CD4-positive, alpha-beta T cell treated with Interleukin-6 for 4 hours (primary cell): ENCODE measurements at places on chromosomes 1 and 21.
A peak's percentile ranks its signal among the peaks of the same experiment; 100 is the strongest.

DNA sequence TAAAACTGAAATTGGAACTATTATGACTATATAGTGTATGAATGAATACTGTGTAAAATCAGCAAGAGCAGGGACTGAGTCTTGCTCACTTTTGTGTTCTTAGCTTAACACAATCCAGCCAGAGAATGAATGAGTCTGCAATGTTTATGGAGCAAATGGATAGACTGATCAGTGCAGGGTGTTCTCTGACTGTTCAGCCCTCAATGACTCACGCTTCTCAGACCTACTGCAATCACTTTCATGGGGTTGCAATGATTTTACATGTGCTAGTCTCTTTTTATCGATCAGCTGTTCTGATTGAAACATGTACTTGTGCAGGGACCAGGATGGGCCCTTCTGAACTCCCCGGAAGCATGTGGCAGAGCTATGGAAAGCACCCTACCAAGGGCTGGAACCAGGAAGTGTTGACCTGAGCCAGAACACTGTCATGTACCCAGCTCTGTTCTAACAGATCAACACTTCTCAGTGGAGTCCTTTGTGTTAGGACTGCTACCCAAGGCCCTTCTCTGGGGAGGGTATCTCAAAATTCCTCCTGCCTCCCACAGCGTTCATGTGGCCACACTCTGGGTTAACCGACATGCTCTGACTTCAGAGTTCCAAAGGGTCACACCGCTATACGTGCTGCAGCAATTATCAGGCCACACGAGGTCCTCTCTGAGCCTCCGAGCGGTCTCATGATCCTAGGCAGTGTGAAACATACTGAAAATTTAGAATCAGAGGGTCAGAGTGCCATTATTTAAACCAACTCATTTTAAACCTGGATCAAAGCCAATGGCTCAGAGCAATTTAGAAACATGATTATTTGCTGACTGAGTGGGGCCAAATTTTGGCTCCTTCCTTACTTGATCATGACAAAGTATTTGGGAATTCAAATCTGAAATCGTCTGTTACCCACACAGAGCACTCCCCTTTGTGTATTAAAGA, 35.2 kb downstream of the GRIK1 start:
- DNase-seq, result no peak

GRCh38 chr1:80624682-80625081, 1176.1 kb upstream of the ADGRL2 start:
- DNase-seq, result no peak

DNA sequence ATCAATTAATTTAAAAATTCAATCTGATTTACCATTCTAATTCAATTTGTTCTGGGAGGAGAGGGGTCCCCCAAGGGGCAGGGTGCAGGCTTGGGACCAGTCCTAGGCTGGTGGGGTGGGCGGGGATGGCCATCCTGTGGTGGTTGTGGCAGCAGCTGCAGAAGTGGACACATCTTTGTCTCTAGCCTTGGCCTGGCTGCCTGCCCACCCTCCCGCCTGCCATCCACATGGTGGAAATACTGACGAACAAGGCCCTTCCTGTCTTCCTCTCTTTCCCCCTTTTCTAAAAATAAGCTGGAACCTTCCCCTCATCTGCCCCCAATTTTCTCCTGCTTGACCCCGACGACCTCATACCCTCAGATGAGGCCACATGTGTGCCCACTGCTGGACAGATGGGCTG, 130.9 kb downstream of the FOXD2 start:
- no peak for DNase-seq

GRCh38 chr1:56097713-56098112, 481.6 kb downstream of the PLPP3 start:
- DNase-seq, result no peak

GRCh38 chr1:169694304-169695075, 16.9 kb downstream of the SELL start:
- DNase-seq, result peak; percentile 61

GRCh38 chr1:14980621-14981218, 172.8 kb upstream of the TMEM51 start:
- no peak for DNase-seq

DNA sequence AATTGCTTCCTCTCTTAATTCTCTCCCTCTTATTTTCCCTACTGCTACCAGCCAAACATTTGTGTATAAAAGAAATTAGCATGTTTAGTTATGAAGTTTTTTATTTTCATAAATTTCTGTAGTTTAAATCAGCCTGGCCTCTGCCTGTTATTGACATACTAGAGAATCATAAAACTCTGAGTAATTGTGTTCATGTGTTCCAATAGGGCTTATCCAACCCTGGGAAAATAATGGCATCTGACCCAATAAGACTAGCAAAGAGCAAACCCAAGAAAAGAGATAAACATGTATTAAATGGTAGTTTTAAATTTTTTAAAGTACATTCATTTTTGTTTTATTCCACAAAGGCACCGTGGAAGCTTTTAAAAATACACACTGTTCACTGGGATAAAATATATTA, 404.3 kb downstream of the HLX start:
- DNase-seq, result no peak

DNA sequence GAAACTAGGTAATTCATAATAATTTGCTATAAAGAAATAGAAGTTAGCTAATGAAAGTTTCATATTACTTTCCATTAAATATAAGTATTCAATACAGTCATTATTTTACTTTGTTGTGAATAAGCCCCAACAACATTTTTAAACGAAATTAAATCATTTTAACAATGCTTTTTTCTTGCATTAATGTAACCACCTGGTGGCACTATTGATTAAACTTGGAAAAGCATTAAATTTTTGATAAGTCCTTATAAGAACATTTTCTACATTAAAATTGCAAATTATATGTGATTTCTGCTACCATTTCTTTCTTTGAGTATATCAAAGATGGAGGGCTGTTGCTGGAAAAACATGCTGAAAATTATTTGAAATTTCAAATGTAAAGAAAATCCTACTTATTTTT, 918.8 kb upstream of the TMPRSS15 start:
- no peak for DNase-seq

- DNase-seq, result no peak
Measured at GRCh38 chr1:107683683-107684082, 281.3 kb downstream of the VAV3 start.

DNA sequence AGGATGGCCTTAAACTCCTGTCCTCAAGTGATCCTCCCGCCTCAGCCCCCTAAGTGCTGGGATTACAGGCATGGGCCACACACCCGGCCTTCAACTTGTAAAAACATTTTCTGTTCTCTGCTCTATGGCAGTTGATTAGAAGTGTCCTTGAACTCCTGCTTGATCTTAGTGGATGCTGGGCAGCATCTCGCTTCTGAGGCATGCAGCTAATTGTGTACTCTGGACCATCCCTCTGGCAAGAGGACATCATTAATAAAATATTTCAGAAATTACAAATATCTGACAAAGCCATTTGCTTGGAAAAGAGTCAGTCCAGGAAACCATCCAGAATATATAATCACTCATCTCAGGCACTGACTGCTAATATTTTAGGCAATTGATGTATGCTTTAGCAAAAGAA, 8.1 kb downstream of the NGF start:
- DNase-seq, result no peak

- peak; percentile 84 for DNase-seq
Measured at GRCh38 chr1:234610061-234610665, at the start of gene IRF2BP2. IRF2BP2 (minus strand) TSS chr1:234610178; CDS start chr1:234609494, 684 bp downstream.

GRCh38 chr1:121519042-121519755, 334.4 kb downstream of the SRGAP2C start:
- peak; percentile 90 for DNase-seq
